ENCODE measurements at places on chromosomes 12 and 14. TPM values are rescaled to one million over a fixed set of nuclear protein-coding genes. Genes with fewer than 3 reads are reported as not detected.

GRCh38 chr14:55427439-55427838 lies 13.0 kb downstream of the TBPL2 start:
- no peak for DNase-seq

- DNase-seq = no peak
Measured at GRCh38 chr12:39393179-39393578, 49.7 kb downstream of the KIF21A start.

GRCh38 chr12:124699909-124700308 lies 132.5 kb upstream of the NCOR2 start:
- no peak for DNase-seq

- no peak for DNase-seq
Measured at GRCh38 chr14:102872020-102872419, 50.4 kb upstream of the AMN start.

GRCh38 chr12:46777587-46777986 lies 48.2 kb downstream of the SLC38A4 start:
- no peak for DNase-seq

GRCh38 chr14:96746101-96746500 lies 51.1 kb upstream of the VRK1 start:
- no peak for DNase-seq

GRCh38 chr14:92471919-92472318 lies 41.7 kb upstream of the RIN3 start:
- DNase-seq = peak; percentile 61

- no peak for DNase-seq
Measured at GRCh38 chr14:35741345-35742031, 67.6 kb downstream of the RALGAPA1 start.

DNA sequence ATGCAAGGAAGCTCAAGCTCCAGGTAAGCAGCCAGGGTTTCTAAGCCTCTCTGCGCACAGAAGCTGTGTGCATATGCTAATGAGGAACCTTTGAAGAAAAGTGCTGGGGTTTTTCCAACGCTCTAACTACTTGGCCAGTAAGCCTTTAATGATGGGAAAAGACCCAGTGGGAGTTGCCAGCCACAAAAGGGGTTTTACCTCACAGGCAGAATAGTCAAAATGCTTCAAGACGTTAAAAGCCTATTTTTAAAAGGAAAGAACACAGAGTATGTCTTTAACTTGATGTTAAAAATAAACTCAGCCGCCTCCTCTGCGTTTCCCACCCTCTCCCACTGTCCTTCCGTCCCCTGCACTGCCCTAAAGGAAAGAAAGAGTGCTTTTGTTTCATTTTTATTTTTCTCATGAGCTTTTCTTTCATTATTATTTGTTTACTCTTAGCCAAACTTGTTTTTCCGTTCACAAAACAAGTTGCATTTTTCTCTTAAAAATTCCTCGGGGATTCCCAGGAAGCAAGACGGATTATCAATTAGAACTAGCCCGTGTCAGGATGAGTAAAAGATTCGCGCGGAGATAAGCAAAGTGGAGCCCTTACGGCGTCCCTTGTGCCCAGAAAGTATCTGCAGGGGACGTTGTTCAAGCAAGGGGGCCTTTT lies 209.8 kb upstream of the NUDT4 start:
- DNase-seq = no peak

DNA sequence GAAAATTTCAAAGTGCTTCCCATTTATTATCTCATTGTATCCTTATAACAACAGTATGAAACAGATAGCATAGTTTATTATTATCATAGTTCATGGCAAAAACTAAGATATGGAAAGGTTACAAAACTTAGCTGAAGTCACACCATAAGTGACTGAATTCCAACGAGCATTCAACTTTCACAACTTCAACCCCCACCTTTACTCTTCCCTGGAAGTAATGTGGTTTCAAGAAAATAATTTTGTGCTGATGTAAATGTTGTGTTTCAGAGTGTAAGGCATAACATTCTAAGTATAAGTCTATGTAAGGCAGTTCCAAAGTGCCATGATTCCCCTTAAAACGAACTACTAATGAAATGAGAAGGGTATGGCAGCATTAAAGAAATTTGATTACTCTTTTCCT lies 454.5 kb downstream of the BCAT1 start:
- DNase-seq = no peak

- DNase-seq = no peak
Measured at GRCh38 chr12:132674561-132674960, 12.6 kb downstream of the POLE start.

GRCh38 chr14:77181603-77182437 lies at the start of gene TMEM63C:
TMEM63C (plus strand) TSS chr14:77181798; CDS start chr14:77218814, 37,016 bp downstream.
- peak; percentile 37 for DNase-seq

- DNase-seq = no peak
Measured at GRCh38 chr12:2484141-2484776, 310.5 kb upstream of the FKBP4 start.

Gene PTPN21
- 70.6 TPM for polyA plus RNA-seq

Gene GPRC5A
- 1.9 TPM for polyA plus RNA-seq

Gene MYH6
- 4.4 TPM for polyA plus RNA-seq

GRCh38 chr12:124143726-124144125 lies 151.2 kb upstream of the RFLNA start:
- no peak for DNase-seq

Gene PPM1H
- 3.8 TPM for polyA plus RNA-seq

Gene SLC17A8
- 0.40 TPM for polyA plus RNA-seq

- DNase-seq = no peak
Measured at GRCh38 chr14:88044444-88044758, 39.5 kb downstream of the GPR65 start.

GRCh38 chr14:74519316-74520074 lies 25.9 kb downstream of the ISCA2 start:
- DNase-seq = no peak

- no peak for DNase-seq
Measured at GRCh38 chr12:47087088-47087688, 7.4 kb upstream of the AMIGO2 start.

DNA sequence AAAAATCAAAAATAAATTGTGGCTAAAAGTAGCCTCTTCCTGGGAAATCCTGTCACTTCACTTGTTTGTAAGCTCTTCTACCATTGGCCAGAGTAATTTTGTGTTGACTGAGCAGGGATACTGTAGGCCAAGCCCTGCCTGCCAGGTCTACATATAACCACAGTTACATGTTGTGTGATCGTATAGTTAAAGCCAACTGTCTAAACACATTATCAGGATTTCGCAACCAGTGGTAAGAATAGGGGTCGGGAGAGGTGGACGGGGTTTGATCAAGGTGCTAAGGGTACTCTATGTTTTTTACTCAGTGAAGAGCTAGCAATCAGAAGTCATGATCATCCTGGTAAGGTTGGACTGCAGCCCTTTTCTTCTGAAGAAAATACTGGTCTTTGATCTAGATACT lies 13.4 kb downstream of the ANKRD13A start:
- DNase-seq = no peak

Gene C14orf93
- polyA plus RNA-seq = 11.5 TPM

Gene CLEC4D
- polyA plus RNA-seq = 0.12 TPM

DNA sequence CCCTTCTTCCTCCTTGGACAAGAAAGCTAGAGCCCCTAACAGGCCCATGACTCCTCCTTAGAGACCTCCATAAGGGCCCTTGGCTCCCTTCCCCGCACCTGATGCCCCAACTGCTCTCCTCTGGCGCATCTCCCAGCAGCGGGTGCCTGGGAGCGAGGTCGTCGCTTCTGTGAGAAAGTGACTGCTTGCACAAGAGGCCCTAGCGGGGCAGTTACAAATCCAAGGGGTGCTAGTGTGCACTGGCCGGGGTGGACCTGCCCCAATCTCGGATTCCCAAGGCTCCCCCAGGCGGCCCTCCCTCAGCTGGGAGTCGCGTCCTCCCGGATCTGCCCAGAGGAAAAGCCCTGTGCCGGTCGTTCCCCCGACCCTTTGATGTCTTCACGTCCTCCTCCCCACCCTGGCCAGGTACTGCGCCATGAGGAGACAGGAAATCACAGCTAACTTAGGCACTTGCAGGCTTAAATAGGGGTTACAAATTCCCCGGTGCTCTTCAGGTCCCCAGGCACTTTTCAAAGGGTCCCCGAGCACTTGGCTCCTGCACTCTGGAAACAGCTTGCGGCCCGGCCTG lies 2.8 kb downstream of the NKX2-8 start:
- no peak for DNase-seq

Gene CMKLR1
- polyA plus RNA-seq = 6.2 TPM

- DNase-seq = no peak
Measured at GRCh38 chr12:66210840-66211239, 21.8 kb downstream of the IRAK3 start.

DNA sequence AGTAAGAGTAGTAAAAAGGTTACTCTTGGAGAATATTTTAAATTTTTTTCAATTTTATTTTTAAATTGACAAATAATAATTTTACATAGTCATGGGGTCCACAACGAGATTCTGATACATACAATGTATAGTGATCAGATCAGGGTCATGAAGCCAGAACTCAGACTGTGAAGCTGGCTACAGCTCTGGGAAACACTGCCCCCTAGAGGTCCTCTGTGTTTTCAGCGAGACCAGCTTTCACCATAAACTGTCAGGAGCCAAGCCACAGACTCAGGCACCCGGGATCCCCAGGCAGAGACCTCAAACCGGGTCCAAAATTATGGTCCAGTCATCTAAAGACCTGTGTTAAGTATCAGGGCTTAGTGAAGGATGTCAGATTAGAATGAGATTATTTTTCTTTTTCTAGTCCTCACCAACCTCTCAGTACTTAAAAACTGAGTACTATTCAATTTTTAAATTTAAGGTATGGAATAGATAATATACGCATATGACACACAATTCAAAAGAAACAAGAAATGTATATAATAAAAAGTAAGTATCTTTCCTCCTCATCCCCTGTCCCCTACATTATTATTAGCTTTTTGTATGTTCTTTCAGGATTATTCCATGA lies 397.1 kb downstream of the MDGA2 start:
- DNase-seq = peak; percentile 21

Gene LRP1-AS
- polyA plus RNA-seq = 1.0 TPM

- DNase-seq = no peak
Measured at GRCh38 chr12:27220055-27220987, 23.8 kb upstream of the STK38L start.

DNA sequence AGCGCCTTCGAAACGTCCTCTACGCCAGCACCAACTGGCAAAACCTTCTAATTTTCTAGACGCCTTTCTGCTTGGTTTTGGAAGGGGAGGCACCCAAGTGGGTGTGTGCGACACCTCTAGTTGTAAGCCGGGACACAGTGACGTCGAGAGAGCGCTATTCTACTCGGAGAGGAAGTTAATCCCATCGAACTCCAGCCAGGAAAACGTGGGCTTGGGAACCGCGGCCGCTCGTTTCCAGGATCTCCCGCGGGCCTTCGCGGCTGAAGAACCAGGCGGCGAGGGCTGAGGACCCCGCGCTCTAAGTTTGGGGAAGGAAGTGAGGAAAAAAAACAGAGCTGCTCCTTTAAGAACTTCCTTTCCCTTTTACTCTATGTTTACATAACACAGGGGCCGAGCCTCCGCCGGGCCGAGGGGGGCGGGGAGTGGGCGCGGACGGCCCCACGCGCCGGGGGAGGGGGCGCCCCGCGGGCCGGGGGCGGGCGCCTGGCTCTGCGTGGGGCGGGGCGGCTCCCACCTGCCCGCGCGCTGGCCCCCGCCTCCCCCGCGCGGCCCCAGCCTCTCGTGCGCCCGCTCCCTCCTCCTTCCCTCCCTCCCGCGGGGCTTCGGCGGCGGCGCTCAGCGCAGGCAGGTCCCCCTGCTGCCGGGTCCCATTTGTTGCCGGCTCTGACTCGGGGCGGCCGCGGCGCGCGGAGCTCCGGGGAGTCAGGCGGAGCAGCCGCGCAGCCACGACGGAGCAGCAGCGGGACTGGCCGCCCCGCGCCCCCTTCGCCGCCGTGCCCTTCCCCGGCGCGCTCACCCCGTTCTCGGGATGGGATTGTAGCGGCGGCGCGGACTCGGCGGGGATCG lies at the start of gene PELI2:
Gene PELI2 (plus strand): TSS at position 647 of the 846 bp plus-strand sequence. CDS start 250 bp downstream, outside the sequence.
- peak; percentile 73 for DNase-seq

- DNase-seq = no peak
Measured at GRCh38 chr12:79422060-79422812, 268.5 kb downstream of the PAWR start.

Gene RASSF8
- polyA plus RNA-seq = 31.9 TPM

Gene GSG1
- 6.8 TPM for polyA plus RNA-seq

Gene TMEM117
- polyA plus RNA-seq = 7.6 TPM

Gene LUM
- 716 TPM for polyA plus RNA-seq

Gene HSPB8
- polyA plus RNA-seq = 204 TPM

Gene KRT75
- polyA plus RNA-seq = not detected

Gene PSME2
- 80.6 TPM for polyA plus RNA-seq

DNA sequence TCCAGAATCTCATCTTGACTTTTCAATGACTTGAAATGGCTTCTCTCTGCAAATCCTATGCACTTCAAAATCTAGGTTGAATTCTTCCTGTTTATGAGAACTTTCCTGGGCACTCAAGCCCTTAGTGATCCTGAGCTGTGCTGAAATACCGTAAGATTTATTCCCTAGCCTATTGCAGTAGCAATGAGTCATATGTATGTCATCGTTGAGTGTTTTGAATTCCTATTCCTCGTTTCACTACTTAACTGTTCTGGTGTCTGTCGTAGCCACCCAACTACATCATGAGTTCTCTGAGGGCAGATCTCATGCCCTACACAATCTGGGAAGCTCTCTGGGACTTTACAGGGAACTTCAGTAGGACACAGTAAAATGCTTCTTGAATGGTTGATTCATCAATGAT lies 190.8 kb upstream of the TMEM132C start:
- DNase-seq = peak; percentile 86

Gene DNAJC22
- 0.12 TPM for polyA plus RNA-seq

Gene ABCD2
- 0.14 TPM for polyA plus RNA-seq

Gene STYK1
- not detected for polyA plus RNA-seq

- DNase-seq = peak; percentile 58
Measured at GRCh38 chr14:97960436-97960835, 1163.3 kb downstream of the VRK1 start.

- DNase-seq = peak; percentile 12
Measured at GRCh38 chr12:8780389-8780788, 42.0 kb upstream of the A2ML1 start.

DNA sequence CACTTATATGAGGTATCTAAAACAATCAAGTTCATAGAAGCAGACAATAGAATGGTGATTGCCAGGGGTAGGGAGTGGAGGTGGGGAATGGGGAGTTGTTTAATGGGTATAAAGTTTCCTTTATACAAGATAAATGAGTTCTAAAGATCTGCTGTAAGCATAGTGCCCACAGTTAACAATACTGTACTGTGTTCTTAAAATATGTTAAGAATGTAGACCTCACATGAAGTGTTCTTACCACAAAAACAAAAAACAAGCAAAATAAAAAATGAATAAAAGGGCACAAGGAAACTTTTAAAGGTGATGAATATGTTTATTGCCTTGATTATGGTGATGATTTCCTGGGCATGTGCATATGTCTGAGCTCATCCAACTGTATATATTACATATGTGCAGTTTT lies 211.8 kb downstream of the MSRB3 start:
- DNase-seq = no peak

DNA sequence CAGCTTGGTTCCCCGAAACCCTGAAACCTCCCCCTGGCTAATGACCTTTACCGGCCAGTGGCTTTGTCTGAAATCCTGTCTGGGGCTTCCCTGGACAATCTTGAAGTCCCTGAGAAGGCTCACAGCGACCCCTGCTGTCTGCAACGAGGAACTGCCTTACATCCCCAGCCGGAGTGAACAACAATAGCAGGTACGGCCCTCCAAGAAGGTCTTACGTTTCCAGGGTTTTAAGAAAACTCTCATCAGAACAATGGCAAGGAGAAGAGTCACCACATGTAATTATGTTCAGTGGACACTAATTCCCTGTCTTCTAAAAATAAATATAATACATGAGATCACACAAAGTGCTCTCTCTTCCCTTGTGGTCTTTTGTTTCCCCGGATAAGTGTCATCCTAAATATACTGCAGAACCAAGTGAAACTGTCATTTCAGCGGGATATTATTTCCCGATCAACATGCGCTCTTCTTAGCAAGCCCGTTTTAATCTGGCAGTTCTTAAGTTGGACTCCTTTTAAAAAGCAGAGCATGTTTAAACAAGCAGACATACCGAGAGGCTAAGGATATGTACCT lies 53.3 kb downstream of the RBM19 start:
- peak; percentile 72 for DNase-seq

All from muscle of back (tissue), 13 donors.